ENCODE measurements at places on chromosomes 2 and 18.

GRCh38 chr2:6216234-6216633, 524.0 kb downstream of the SOX11 start:
- no peak for DNase-seq

DNA sequence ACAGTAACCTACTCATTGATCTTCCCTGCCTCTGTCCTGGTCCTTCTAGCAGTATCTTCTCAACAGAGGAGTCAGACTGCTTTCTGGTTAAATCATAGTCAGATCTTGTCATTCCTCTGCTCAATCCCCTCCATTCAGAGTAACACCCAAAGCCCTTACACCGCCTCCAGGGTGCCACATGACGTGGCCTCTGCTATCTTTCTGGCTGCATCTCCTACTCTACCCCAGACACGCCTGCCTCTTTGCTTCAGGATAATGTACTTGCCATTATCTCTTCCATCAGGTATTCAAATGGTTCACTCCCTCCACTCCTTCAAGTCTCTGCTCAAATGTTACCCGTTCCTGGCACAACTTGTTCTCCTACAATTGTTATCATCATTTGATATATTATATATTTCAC, 36.3 kb upstream of the ACVR2A start:
- DNase-seq = no peak

DNA sequence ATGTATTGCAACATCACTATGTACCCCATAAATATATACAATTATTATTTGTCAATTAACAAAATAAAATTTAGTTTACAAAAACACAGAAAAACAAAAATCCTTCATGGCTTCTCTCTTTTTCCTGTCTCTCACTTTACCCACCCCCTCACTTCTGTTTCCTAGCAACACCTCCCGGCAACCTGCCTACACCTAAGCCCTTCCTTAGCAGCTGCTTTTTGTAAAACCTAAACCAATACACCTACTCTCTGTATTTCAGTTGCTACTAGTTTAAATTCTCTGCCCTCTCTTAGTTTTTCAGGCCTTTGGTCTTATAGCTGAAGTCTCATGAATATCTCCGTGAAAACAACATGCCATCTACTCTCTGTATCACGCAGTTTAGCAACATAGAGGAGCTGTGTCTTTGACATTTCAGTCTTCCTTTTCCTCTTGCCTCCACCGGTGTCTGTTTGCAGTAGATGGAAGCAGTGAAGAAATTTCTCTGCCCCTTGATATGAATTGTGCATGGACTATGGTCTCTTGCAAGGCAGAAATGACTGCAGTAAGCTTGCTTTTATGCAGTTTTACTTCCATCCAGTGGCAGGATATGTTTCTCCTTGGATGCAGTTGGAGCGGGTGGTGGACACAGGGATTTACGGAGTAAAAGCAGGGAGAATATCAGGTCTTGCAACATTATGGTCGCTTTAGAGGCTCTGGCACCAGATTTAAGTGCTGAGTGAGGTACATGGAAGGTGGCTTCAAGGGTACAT, 42.0 kb upstream of the ZDBF2 start:
- DNase-seq = no peak

DNA sequence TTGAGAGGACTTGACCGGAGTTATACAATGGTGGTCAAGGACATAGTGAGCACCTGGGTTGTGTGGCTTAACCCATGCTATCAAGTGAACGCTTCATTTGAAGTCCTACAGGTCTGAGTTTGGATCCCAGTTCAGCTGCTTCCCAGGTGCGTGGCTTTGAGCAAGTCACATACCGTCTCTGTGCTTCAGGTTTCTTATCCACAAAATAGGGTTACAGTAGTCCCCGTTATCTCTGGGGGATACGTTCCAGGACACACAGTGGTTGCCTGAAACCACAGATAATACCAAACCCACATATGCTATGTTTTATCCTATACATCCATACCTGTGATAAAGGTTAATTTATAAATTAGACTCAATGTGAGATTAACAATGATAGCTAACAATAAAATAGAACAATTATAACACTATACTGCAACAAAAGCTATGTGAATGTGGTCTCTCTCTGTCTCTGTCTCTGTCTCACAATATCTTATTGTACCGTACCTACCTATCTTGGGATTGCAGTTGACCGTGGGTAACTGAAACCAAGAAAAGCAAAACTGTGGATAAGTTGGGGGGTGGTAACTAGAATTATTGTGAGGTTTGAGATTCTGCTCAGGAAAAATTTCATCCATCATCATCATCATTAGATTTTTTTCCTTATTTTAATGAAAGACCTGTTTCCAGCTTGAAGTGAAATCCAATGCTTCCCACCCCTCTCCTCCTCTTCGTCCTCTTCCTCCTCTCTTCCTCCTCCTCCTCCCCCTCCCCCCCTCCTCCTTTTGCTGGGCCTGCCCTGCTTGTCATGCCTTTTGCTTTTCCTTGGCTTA, 22.7 kb downstream of the LBH start:
- no peak for DNase-seq

GRCh38 chr18:80109676-80110078, 615 bp downstream of the ADNP2 start:
- DNase-seq = peak; percentile 67

- DNase-seq = no peak
These were observed 39.5 kb downstream of the METTL8 start for GRCh38 chr2:171394164-171394740.

DNA sequence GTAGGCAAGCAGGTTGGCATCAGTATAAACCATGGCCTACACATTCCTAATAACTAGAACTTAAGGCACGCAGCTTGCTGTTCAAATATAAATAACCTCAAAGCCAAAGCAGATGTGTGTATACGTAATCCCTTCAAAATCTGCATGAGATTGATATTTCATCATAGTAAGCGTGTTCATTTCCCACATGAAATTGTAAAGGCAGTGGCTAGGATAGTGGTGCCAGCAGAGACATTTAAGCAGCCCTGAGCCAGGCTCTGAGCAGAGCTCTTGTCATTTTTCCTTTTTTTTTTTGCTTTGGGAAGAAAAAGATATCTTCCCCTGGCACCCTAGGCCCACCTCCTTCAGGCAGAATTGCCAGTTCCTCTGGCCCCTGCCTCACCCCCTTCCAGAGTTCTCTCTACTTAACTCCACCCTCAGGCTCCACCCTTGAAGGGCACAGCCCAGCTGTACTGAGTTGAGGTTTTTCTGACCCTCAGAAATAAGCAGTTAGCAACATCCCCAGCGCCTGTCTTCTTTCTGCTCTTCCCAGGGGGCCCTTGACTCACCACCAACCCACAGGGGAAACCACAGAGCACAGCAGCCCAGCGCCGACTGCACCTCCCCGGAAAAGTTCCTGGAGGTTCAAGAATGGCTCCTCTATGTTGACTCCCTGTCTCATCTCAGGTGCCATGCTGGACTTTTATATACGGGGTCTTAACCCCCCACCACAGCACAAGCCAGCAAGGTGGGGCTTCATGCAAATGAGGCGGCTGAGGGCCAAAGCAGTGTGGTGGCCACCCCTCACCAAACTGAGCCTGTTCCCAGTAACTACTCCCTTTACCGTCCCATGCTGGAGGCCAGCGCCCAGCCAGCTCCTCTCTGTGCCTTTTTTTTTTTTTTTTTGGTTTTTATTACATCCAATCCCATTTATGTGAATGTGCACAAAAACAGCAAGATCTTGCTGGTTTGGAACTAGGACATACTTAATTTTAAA, 84.7 kb downstream of the EHD3 start:
- DNase-seq = no peak

DNA sequence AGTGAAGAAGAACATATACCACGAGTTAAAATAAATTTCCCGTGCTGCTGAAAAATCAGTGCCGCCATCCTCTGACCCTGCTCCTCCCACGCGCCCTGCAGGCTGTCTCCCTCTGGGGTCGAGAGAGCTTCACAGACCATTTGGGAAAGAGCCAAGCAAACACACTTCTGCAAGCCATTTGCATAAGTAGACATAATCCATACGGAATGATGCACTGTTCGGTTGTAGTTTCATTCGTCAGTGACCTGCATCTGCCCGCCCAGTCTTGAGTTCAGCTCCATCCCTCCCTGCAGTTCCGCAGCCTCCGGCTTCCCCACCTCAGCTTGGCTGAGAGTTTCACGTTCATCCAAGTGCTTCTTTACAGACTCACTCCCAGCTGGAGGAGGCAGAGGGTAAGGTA, 69.6 kb downstream of the TRAPPC12 start:
- no peak for DNase-seq

- DNase-seq = peak; percentile 15
These were observed 8.8 kb downstream of the TMEM37 start for GRCh38 chr2:119440501-119440870.

- DNase-seq = no peak
These were observed 161.1 kb downstream of the SLC39A10 start for GRCh38 chr2:195818106-195818505.

DNA sequence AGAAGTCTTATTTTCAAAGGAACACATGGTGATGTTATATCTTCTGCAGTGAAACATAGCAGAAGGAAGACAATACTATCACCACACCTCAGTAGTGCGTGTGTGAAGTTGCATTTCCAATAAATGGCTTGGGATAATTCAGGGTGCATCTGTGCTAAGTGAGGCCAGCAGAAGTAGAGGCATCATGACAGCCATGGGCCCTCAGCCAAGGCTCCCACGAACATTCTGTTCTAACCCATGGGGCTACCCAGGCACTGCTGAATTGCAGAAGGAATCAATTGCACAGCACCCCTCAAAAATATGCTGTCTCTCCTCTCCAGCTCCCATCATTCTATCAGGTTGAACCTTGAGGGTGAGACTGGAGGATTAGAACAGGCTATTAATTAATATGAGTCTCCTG, 139.5 kb downstream of the RIF1 start:
- DNase-seq = no peak

- DNase-seq = no peak
These were observed 234.9 kb downstream of the SOCS6 start for GRCh38 chr18:70523792-70524182.

GRCh38 chr18:54165450-54165849, 59.0 kb downstream of the MBD2 start:
- no peak for DNase-seq

- DNase-seq = no peak
These were observed 84.8 kb upstream of the XIRP2 start for GRCh38 chr2:166803373-166804000.

DNA sequence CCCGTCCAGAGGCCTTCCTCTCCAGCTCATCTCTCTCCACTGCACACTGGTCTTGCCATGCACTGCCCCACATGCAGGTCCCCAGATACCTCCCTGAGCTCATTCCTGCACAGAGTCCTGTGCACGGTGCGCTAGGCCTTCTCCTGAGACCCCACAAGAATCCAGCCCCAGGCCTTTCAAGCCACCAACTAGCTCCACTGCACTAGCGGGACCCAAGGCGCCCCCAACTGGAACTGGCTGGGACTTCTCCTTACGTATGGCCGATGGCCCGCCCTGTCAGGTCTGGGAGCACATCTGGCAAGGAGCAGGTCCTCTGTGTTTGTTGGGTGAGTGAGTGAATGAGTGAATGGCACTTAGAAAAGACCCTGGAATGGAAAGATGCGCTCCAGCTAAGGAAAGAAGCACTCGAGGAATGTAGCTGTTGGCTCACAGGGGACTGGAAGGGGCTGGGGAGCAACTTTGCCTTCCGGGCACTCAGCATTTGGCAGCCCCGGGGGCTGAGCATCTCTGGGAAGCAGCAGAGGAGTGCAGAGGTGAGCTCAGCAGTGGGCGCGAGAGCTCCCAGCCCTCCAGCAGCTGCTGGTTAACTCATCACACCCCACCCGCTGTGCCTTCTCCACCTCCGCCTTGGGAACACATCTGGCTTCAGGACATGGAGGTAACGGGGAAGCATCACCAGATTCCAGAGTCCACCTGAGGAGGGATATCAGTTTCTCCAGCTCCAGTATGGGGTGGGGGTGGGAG, 223.1 kb downstream of the GLI2 start:
- DNase-seq = peak; percentile 83

Data from H9 (cell line).